ENCODE measurements at places on chromosomes 3 and 15. TPM values are rescaled to one million over a fixed set of nuclear protein-coding genes. Genes with fewer than 3 reads are reported as not detected.

ACTRT3 gene
- polyA plus RNA-seq, result 2.6 TPM

GRCh38 chr15:51759557-51760070 is 8.2 kb downstream of the TMOD2 start:
- DNase-seq, result peak; percentile 74

DNA sequence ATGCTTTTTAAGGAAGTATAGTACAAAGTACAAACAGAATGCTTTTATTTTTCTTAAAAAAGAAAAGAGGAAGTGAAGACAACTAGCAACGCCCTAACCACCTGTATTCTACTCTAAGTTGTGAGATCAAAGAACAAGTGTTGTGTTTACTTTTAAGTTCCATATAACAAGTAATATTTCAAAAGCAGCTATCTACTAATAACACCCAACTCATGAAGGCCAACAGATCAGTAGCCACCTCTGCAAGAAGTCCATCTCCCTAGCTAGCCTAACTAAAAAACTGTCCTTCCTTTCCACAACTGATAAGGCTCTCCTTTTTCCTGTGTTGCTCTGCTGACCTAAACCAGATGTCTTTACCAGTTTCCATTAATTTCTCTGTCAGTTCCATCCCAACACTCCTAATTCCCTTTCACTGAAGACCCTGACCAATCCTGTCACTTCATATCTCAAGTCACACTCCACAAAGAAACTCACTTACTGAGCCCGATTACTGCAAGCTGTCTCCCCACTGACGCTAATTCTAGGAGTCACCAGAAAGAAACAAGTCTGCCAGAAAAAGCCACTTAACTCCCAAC is 26.9 kb downstream of the PHC3 start:
- DNase-seq, result no peak

COL6A5 gene
- polyA plus RNA-seq, result 0.13 TPM

GRCh38 chr3:67947808-67948508 is 293.5 kb upstream of the SUCLG2 start:
- no peak for DNase-seq

DNA sequence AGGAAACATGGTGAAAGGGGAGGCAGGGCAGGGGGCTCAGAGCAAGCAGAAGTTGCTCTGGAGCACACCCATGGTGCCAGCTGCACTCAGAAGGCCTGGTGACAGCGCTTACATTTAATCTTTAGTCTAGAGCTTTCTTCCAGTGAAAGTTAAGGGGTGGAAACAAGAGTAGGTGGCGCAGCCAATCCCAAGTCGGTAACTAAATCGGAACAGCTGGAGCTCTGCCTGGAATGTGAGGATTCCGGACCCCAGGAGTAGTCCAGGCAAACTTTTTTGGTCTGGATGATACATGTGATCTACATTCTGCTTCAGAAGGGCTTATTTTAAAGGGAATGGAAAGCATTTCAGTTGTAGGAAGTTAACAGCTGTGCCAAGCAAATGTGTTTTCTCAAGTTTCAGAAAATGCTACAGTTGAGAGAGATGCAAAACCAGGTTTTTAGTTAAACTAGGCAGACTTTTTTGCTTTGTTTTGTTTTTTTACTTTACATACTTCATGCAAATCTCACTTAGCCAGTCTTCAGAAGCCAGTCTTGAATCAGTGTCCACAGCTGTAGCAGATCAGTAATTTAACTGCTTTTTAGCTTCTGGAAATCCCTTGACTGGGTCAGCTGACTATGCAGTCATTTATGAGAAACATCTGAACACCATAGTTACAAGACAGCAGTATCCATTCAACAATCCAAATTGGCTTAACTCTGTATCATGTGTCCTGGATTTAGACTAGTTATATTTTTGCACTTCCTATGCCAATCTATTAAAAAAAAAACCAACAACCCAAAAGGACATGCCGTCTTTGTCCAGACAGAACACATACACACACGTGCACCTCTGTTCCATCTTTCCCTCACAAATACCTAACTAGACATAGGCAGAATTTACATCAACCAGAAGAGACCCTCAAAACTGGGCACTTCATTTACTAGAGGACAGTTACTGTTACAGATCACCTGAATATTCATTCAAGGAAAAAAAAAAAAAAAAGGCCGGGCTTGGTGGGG is 33.2 kb downstream of the ZNF106 start:
- peak; percentile 97 for DNase-seq

CCR8 gene
- not detected for polyA plus RNA-seq

GRCh38 chr3:160378331-160379109 is 20.5 kb downstream of the IFT80 start:
- no peak for DNase-seq

TMED3 gene
- 34.1 TPM for polyA plus RNA-seq

DNA sequence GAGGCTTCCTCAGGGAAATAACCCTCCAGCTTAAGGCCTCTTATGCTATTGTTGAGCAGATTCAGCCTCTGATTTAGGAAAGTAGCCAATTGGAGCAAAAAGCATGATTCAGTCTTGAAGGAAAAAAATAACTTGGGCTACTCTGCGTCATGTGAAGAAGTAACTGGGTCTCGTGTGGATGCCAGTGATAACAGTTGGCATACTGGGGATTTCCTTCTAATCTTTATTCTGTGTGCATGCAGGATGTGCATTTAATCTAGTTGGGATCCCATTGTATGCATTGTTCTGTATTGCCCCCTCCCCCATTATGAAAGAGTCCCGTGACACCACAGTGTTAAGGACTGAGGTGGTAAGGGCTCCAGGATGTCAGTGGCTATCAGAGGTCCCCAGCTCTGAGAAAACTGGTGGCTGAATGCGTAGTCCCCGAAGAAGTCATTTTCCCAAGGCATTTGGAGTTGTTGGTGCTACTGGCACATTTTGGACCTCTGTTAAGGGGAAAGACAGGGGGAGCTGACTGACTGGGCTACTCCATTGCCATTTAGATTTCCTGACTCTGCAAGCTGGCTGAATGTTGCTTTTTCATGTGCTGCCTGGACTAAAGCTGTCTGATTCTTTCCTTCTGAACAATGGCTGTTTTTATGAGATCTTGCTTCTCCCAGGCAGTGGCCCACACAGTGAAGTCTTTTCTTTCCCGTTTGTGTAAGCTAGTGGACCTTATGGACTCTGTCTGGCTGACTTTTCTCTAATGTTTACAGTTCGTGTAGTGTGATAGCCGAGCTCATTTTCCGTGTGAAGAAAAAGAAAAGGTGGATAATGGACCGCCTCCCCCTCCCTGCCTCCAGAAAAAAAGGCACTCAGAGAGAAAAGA is 38.4 kb upstream of the TRAK1 start:
- no peak for DNase-seq

OR5K2 gene
- not detected for polyA plus RNA-seq

GRCh38 chr3:187952849-187953248 is 201.1 kb upstream of the LPP start:
- DNase-seq, result no peak

DNA sequence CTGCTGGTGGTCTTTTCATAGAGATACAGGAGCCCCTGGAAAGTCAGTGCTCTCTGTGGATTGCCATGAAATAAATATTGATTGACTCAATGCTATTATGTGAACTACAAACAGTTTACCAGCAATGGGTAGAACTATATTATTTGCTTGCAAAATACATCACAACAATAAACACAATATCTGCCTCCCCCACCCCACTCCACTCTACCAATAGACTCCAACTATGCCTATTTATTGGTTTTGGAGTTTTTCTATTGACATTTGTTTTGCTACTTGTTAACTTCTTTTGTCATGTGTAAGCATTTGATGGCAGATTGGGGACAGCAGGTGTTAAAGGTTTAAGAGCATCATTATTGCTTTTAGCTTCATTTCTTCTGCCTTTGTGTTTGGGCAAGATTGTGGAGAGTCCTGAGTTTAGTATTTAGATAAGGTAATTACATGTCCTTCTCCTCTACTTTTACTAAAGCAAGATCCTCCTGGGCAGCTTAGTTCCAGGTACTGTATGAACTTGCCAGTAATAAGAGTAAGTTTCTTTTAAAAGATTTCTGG is 8.3 kb downstream of the FNDC3B start:
- no peak for DNase-seq

DNA sequence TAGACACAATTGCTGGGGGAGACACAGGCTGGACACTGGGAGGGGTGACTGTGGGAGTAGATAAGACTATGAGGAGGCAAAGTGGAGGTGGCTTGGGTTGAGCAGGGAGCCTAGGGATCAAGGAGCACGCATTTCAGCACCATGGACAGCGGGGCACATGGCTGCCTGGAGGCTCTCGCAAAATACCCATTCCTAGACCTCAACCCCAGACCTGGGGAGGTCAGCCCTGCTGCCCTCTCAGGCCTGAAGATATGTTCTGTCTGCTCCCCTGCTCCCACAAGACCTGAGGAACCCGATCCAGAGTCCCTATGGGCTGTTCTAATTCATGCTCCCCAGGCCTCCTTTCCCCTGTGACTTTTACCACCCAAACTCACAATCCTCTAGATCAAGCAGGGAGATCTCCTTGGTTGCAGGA is 16.0 kb upstream of the CPEB1 start:
- peak; percentile 4 for DNase-seq

TUSC7 gene
- not detected for polyA plus RNA-seq

GRCh38 chr15:94417501-94418293 is 186.3 kb downstream of the MCTP2 start:
- no peak for DNase-seq

- no peak for DNase-seq
Measured at GRCh38 chr3:10775828-10776227, 40.2 kb upstream of the SLC6A11 start.

DNA sequence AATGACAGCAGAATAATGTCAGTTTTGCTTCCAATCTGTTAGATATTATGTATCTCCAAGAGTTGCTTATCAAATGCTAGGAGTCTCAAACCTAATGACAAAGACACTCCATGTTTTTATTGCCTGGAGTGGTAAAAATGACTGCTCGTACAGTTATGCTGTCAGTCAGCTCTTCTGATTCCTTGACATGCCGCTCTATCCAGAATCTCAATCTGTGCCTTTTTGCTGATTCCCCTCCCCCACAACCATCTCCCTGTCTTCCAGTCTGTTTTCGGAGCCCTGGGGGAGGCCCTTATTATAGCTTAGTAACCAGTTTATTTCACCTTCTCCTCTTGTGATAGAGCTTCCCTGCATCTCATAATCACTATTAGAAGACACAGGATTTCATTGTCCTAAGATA is 2.6 kb downstream of the MKRN2 start:
- DNase-seq, result no peak

CSTA gene
- 0.25 TPM for polyA plus RNA-seq

GRIP2 gene
- polyA plus RNA-seq, result 29.3 TPM
